Hypothalamus (tissue), 51 donors: ENCODE measurements at places on chromosomes 13 and 19.

DNA sequence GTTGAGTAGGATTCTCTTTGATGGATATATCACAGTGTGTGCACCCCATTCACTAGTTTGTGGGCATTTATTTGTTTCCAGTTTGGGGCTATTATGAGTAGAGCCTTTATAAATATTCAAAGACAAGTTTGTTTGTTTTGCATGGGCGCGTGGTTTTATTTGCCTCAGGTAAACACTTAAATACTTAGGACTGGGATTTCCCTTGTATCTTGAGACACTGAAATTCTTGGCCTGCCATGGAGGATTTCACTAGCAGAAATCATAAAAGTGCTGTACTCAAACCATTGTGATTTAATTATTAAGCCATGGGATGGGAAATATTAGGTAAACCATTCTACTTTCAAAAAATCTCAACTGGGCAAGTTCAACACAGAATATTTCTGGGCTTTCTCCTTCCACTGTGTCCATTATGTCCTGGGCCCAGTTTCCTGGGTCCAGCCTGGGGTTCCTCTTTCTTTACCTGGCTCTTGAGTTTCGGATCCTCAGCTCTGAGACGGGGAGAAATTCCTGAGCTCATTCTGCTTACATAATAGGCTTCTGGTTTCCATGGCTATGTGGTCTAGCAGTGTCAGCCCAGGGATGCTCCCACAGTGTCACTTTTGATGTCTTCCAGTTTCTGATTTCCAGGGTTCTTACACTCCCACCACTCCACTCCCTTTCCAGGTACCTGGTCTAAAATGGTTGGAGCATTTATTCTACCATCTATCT, 14.4 kb downstream of the MYO16 start:
- DNase-seq: no peak

GRCh38 chr13:111006506-111007031, 91.7 kb upstream of the ANKRD10 start:
- DNase-seq: no peak

DNA sequence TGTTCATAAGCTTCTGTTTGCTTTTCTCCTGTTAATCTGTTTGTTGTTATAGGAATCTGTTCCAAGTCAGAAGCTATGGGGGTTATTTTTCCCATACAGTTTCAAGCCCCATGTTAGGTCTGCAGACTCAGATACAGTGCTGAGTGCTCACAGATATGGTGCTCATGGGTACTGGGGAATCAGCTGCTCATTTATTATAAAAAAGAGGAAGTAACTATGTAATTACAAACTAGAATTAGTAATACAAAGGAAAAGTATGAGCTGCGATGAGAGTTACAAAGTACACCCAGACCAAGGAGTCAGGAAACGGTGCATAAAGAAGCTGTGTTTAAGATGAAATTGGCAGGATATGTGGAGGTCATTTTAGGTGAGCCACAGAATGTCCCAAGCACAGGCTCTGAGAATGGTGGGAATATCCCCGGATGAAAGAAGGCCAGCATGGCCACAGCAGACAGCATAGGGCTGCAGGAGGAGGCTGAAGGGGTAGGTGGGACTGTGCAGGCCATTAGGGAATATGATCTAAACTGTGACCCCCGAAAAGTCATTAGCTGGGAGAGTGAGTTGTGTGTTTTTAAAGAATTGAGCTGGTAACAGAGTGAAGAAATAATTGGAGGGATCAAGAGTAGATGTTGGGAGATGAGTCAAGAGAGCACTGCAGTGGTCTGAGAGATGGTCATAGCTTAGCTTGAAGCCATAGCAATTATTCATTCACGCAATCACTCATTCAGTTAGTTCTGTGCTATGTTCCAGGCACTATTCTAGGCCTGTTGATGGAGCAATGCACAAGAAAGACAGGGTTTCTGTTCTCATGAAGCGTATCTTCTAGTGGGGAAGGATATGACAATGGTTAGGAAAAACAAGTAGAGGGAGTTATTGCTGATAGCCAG, 177.4 kb upstream of the UBL3 start:
- no peak for DNase-seq

GRCh38 chr13:59950266-59950665, 213.5 kb downstream of the DIAPH3 start:
- DNase-seq: no peak

DNA sequence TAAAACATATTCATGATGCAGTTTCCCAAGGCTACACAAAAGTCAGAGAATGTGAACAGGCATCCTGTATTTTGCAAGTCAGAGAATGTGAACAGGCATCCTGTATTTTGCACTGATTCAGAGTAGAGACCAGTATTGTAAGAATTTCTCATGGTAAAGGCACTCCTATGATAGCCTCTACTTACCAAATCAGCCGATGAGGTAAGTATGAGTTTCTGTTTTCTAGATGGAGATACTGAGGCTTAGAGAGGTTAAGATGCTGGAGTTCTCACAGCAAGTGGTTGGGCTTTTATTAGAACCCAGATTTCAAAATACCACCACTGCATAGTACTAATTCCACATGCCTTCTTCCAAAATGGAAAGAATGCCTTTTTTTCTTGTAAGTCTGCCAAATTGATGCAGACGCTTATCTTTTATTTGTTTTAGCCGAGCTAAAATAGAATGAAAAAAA, 12.3 kb downstream of the TPT1 start:
- no peak for DNase-seq

- DNase-seq: no peak
Observed at GRCh38 chr13:99577934-99578917, 77.0 kb downstream of the TM9SF2 start.

- DNase-seq: no peak
Observed at GRCh38 chr13:32038343-32038742, 6.8 kb downstream of the FRY start.

DNA sequence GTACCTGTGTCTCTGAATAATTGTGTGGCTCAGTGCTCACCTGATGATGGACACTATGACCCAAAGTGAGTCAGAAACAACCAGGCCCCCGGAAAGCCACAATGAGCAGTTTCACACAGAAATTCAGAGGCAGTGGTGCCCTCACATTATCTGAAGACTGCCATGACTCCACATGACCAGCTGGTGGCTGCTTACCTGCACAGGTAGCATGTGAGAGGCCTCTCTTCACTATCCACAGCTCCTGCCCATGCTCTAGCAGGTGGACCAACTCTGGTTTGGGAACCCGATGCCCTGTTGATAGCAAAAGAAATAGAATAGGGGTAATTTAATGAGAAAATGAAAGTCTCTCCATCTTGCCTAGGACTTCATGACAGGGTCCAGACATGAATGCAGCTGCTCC, 7.2 kb downstream of the ZNF550 start:
- DNase-seq: no peak

DNA sequence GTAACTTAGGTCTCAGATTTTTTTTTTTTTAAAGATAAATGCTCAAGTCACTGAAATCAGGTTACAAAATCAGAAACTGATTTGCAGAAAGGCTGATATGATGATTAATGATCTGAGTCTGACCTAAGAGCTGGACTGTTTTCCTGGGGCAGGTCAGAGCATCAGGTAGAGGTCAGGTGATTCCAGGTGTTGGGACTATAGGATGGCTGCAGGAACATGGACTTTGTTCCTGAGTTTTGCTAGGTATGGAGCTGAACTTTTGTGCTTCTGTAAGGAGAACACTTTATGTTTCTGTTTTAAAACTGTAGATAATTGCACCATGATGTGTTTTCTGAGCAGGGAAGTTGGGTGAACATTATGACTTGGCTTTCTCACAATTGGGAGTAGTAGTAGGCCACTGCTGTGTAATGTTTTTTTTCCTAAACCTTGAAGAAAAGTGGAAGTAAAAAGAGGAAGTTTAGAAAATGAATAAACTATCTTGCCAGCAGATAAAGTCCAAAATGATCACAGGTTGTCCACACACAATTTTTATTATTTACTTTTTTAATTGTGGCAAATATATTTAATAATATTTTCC, 297.2 kb downstream of the DCT start:
- DNase-seq: no peak

GRCh38 chr19:19575411-19575810, 37.3 kb downstream of the CILP2 start:
- no peak for DNase-seq

GRCh38 chr19:35731779-35732405, 10.4 kb downstream of the IGFLR1 start:
- no peak for DNase-seq

DNA sequence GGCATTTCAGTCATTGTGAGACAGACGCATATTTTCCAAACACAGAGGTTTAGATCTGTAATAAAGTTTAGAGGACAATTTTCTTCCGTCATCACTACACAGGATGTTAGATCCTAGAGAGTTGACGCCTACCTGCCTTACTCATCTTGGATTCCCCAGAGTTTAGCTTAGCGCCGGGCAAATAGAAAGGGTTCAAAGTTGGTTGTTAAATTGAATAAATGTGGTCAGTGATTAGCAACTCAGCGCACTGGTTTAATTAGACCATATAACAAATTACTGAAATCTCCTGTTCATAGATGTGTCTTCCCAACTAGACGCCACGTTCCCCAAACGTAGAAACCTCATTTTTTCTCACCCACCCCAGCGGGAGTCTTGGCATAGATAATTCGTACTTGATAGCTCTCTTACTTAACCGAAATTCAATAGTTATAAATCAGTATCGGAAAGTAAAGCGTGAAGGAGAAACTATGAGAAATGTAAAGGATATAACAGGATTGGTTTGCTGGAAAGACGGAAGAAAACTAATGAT, 726 bp upstream of the UFM1 start:
- DNase-seq: no peak

GRCh38 chr19:51204321-51204720, 20.6 kb upstream of the CD33 start:
- DNase-seq: no peak

DNA sequence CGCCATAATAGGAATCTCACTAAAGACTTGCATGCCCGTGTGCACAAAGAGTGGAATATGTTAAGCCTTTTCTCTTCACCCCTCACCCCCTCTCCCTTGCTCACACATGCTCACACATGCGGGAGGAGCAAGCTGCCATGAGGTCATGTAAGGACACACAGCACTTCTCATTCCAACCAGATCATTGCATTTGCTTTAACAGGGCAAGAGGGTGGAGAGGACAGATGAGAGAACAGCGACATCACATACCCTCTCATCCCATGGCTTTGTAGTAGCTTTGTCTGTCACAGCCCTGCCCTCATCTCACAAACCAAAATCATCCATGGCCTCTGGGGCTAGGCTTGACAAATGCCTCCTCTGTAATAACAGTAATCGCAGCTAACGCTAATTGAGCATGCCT, 145.6 kb upstream of the FRY start:
- no peak for DNase-seq

- DNase-seq: no peak
Observed at GRCh38 chr13:38346764-38347163, 2.9 kb upstream of the UFM1 start.

GRCh38 chr13:72536714-72537394, 190.6 kb downstream of the MZT1 start:
- DNase-seq: no peak

DNA sequence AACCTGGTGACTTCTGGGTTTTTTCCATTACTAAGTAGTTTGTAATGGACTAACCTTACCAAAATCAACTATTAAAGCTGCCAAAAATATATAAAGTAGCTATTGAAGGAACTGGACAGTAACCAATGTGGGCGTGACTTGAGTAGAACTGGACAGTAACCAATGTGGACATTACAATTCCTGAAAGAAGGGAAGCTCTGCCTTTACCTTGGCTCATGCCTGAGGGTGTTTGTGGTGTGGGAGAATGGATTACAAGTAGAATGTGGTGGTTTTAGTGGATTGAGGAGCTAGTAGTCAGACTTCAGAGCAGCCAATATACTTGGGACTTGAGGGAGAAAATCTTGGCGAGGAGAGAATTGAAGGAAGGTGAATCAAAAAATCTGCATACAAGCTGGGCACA, 17.5 kb downstream of the LRRC63 start:
- no peak for DNase-seq

DNA sequence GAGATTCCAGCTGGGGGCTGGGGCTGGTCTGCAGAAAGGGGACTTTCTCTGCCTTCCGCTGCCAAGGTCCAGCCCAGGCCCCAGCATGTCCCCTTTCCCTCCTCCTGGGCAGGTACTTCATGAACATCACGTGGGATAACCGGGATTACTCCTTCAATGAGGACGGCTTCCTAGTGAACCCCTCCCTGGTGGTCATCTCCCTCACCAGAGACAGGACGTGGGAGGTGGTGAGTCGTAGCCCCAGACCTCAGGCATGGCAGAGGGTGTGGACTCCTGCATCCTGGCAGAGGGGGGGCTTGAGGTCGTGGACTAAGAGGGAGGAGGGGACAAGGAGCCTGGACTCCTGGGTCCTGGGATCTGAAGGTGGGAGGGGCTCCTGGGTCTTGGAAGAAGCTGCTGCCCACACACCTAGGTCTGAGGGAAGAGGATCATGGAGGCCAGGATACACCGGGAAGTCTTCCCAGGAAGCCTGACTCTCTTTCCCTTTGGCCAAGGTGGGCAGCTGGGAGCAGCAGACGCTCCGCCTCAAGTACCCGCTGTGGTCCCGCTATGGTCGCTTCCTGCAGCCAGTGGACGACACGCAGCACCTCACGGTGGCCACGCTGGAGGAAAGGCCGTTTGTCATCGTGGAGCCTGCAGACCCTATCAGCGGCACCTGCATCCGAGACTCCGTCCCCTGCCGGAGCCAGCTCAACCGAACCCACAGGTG, 20.6 kb downstream of the GRIN2D start:
- DNase-seq: no peak

- no peak for DNase-seq
Observed at GRCh38 chr13:113916330-113916815, 52.5 kb upstream of the GAS6 start.

GRCh38 chr13:26254583-26255111, 718 bp downstream of the CDK8 start:
- DNase-seq: peak; percentile 37

DNA sequence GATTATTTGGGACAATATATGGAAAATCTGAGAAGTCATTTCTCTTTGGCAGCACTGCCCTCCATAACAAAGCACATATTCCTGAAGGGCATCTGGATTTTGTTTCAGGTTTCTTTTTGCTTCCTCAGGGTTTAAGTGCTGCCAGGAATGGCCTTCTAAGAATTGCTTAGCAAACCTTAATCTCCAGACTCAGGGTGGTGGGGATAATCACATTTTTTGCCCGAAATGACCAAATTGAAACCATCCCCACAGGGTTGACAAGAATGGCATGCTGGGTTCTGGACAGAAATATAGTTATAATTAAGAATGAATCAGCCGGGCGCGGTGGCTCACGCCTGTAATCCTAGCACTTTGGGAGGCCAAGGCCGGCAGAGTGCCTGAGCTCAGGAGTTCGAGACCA, 6.4 kb upstream of the CDADC1 start:
- DNase-seq: no peak
